ENCODE measurements at places on chromosomes 1 and 21.

DNA sequence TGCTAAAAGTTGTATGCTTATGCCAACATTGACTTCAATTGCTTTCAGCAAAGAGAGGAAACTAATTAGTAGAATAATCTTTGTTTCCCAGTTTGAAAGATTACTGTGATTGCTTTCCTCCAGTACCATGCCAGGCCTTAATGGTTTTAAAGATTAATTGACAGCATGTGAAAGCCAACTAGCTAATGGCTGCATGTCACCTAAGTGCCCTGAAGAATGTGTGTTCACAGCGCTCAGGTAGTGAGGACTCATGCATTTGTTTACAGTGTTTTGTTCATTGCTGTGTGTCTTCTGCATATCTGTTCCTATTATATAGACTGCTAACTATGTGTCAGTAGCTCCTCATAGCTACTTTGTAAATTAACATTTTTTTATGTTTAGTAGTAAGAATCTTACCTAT is 335.6 kb downstream of the LRRIQ3 start:
- DNase-seq = no peak

DNA sequence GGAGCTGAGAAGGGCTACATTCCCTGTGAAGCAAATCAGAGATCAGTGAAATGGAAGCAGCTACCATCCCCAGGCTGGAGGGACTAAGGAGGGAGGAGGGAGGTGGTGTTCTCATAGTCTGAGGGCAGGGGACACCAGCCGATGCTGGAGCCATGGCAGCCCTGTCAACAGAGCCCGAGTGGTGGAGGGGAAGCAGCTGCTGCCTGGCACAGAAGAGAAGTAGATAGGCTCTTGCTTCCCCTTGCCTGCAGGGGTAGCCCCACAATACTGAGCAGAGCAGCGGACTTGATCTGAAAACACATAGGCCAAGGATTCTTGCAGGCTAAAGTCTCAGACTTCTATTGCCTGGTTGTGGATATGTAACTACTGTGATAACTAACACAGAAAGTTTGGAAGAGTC is 255.1 kb downstream of the FGGY start:
- DNase-seq = no peak

DNA sequence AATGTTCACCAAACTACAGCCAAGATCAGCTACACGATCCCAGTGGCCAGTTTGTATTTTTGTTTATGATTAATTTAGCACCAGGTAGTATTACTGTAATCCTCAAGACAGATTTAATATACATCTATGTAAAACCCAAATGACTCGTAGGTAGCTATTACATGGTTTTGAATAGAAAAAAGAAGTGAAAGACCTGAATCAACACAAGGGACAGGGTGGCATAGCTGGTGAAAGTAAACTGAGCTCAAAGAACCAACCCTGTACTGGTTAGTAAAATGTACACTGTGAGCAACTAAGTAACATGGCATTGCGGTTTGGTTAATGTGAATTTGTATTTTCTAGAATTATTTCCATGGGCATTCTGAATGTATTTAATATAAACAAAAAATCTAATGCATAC is 8.8 kb downstream of the GPATCH2 start:
- no peak for DNase-seq

DNA sequence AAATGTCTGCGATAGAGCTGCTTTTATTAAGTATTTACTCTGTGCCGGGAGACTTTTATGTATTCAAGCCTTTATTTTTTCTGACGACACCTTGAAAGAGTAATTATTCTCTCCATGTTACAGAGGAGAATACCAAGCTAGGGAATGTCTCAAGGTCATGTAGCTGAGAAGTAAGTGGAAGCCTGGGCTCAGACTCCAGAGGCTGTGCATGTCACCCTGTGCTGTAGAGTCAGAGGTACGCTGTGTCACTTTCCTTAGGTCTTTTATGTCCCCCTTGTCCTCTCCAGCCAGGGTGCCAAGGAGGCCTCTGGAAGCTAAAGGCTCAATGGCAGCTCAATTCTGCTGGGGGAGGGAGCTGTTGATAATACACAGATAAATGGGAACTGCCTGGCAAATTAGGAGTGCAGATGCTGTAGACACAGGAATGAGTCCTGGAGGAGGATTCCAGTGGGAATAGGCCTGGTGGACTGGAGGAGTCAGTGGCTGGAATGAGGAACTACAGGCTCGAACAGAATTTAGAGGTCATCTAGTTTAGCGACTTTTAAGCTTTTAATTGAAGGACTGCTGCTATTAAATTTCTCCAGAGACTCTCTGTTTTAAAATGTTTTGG is 9.3 kb upstream of the IL19 start:
- DNase-seq = no peak

- no peak for DNase-seq
These were observed 27.6 kb upstream of the ZNF697 start for GRCh38 chr1:119675349-119676345.

GRCh38 chr1:85135392-85135798 is 65.4 kb downstream of the SYDE2 start:
- no peak for DNase-seq

DNA sequence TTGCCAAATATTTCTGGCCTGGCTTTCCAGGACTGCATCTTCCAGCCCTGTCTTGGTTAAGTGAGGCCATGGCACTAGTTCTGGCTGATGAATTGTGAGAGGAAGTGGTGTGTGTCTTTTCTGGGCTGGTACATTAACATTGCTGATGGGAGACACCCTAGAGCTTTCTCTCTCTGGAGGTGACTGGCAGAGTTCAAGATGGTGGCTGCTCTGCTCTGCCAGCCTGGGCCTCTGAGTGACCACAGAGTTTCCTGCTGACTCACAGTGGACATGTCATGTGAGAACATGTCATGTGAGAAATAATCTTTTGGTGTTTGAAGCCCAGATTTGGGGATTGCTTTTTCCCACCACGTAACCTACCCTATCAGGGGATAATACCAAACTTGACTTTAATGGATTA is 218.0 kb upstream of the KIAA0040 start:
- no peak for DNase-seq

DNA sequence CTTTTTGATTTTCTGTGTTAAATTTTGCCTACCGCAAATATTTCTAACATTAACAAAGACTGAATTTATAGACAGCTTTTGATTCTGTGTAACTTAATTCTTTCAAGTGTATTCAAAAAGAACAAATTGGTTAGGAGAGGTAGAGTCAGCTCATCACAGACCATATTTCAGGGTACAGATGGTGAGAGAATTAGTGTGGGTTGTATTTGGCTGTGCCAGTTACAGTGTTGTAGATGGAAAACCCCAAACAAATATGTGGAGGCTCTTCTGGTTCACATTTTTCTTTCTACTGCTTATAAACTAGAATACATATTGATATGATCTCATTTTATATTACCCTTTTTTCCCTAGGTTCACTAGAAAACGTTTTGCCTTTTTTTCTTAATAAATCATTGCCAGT is 11.1 kb downstream of the RCAN3 start:
- DNase-seq = no peak

- no peak for DNase-seq
These were observed 19.8 kb upstream of the UBXN10 start for GRCh38 chr1:20166051-20166450.

GRCh38 chr1:93459126-93459525 is 11.2 kb downstream of the FNBP1L start:
- DNase-seq = no peak

DNA sequence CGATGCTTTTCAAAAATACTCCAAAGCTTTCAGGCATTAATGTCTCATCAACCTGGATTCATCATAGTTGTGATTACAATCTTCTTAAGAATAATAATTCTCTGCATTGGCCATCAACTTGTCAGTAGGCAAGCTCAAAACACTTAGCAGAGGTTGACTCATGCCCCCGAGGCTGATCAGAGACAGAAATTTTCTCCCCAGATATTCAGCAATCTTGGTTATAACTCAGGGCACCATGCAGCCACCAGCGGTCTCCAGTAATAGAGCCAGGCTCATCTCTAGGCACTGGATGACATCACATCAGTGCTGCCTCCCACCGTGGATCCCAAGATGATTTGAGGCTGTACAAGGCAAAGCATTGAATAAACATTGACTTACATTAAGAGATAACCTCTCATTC is 14.3 kb upstream of the IFFO2 start:
- DNase-seq = no peak

- no peak for DNase-seq
These were observed 17.7 kb upstream of the CLSTN1 start for GRCh38 chr1:9841460-9841859.

DNA sequence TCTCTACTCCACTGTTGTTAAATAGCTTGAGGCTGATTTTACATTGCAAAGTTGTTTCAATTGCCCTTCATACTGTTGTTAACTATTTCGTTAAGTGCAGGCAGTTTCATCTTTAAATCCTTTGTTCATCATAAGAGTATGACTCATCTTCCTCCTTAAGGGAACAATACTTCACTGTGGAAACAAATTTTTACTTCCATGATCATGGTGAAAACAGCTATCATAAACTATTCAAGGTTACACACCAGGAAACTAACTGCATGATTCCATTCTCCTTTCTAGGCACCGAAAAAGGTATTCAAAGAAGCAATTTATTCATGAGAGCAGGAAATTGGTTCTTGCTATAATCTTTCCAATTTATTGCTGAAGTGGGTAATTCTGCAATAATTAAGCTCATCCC is 593.2 kb downstream of the LRRIQ3 start:
- no peak for DNase-seq

- DNase-seq = no peak
These were observed 836 bp upstream of the FBLIM1 start for GRCh38 chr1:15757575-15758342.

DNA sequence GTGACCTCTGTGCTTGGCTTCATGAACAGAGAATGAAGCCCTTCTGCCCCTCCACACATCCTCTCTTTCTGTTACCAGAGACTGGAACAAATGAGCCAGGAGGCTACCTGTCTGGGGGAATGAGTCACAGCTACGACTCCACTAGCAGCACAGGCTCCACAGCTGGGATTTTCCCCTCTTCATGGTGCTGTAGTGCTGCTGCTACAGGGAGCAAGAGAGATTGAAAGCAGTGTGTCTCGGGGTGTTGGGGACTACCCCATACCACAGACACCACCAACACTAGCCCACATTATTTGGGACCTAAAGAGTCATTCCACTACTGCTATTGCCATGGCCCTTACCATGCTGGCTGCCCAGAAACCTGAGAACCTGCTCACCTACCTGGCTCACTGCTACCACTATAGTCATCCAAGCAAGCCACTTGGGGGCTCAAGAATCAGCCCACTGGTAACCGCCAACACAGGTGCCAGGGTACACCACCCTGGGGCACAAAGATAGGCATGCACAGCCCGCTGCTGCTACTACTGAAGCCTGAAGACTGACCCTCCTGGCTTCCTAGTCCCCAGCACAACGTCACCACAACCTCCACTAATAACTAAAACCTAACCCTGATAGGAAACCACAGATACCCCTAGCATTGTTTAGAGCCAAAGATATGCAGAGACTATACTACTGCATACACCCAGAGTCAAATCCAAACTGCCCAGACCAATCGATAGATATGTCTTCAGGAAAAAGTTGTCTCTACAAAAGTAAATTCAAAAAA is 17.7 kb downstream of the CD1E start:
- DNase-seq = no peak
